ENCODE measurements at places on chromosomes 4 and X.

- DNase-seq: no peak
These were observed 9.1 kb downstream of the ARHGAP36 start for GRCh38 chrX:131067216-131067615.

GRCh38 chr4:45131020-45131419 is 404.7 kb upstream of the GNPDA2 start:
- no peak for DNase-seq

- peak; percentile 94 for DNase-seq
These were observed 863 bp upstream of the RAB33A start for GRCh38 chrX:130170752-130171445.

DNA sequence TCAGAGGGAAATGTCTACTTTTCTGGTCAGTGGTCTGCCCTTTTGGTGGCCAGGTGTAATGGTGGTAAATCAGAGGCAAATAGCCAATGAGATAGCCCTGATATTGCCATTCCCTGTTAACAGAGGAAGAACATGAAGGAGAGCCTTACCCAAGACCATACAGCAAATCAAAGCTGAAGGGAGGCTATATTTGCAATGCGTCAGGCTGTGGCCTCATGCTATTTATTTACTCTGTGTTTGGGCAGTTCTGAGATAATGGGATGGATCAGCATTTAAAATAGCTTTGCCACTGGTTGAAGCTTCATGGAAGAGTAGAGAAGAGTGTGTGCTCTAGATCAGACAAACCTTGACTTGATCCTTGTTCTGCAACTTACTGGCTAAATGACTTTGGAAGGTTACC is 73.3 kb upstream of the MAML3 start:
- DNase-seq: no peak

GRCh38 chr4:133131829-133132460 is 17.1 kb upstream of the PCDH10 start:
- no peak for DNase-seq

- no peak for DNase-seq
These were observed 10.1 kb upstream of the CXCL8 start for GRCh38 chr4:73730292-73730691.

DNA sequence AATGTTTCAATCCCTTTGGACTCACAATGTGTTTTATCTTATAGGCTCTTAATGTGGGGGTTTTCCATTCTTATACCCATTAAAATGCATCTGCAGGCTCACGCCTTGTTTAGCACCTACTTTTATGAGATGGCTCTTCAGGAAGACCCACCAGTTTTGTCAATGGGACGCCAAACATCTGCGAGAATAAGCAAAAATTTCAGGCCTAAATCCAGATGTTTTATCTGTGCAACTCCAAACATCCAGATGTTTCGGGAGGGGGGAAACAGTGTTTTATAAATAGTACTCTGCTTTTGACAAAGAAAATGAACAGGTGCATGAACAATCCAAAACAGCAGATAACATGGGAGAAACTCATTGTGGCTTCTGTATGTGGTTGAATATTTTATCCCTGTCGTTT is 342.8 kb downstream of the DHX15 start:
- DNase-seq: no peak

- no peak for DNase-seq
These were observed 74.4 kb downstream of the RPS3A start for GRCh38 chr4:151173871-151174270.

- no peak for DNase-seq
These were observed 97.9 kb upstream of the DDIT4L start for GRCh38 chr4:100288161-100288560.
